Spleen (tissue), 13 donors: ENCODE measurements at places on chromosomes 13 and 19.

DNA sequence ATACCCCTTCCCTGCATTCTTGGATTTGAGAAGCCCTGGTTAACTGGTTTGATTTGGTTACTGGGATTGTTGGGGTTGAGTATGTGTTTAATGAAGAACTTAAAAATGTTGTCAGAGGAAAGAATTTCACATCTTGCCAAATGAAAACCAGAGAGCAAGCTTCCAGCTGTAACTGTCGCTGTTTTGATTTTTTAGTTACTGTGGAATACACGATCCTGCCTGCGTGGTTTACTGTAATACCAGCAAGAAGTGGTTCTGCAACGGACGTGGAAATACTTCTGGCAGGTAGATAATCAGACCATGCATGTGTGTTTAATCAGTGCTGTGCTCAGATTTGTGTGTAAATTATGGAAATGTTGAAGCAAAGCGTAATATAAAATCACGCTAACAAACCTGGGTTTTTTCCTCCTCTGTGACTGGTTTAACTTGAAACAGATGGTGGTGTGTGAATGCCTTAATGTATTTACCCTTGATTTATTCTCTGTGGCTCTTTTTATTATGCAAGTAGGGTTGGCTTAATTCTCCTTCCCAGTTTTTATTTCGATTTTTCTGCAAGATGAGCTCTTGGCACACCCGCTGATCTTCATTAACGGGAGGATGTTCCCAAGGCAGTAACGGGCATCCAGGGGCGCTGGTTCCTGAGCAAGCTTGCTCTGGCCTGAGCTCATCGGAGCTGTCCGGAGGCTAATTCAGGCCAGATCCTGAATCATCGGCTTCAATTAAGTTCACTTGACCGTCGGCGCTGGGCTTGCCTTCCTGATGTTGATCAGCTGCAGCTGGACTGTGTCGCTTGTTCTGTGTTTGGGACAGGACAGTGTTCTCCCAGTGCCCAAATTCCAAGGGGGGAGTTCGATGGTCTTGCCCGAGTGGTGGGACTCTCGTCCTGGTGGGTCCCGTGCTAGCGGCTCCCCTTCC is 16.0 kb downstream of the UPF1 start:
- DNase-seq: peak; percentile 73

- DNase-seq: no peak
Measured at GRCh38 chr13:33917190-33917589, 99.2 kb downstream of the RFC3 start.

- DNase-seq: no peak
Measured at GRCh38 chr13:41058295-41059070, 2.8 kb upstream of the WBP4 start.

- DNase-seq: peak; percentile 59
Measured at GRCh38 chr19:18878058-18878797, 17.7 kb downstream of the CERS1 start.

DNA sequence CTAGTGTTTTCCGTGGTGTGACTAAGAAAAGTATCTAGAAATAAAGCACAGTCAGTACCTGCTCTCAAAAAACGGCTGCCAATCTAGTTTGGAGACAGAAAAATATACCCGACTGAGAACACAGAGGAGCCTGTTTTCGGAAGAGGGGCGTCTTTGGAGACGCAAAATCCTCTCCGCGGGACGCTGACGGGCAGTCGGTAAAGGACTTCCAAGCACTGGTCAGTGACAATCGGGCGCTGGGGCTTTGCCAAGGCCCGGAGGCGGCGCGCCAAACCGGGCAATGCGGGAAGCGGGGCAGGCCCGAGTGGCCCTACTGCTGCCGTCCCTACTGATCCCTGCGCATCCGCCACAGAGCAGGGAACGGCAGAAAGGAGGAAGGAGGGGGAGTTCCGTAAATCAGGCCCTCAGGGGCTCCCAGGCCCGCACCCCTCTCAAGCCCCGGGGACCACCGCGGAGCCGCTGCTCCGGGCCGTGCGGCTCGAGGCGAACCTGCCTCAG is 588 bp upstream of the DPY19L3 start:
- no peak for DNase-seq

DNA sequence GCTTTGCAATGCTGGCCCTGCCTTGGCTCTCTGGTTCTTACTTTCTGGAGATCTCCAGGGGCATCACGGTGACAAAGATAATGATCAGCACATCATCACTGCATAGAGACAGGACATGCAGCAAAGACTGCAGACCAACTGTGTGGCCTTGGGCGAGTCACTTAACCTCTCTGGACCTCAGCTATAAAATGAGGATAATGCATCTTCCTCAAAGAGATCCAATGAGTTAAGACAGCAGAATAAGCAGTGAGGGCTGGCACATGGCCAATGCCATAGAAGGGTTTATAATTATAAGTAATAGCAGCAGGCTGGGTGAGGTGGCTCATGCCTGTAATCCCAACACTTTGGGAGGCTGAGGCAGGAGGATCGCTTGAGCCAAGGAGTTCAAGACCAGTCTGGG is 2.4 kb downstream of the MAG start:
- DNase-seq: no peak

- DNase-seq: no peak
Measured at GRCh38 chr13:28640861-28641599, 17.9 kb upstream of the POMP start.

DNA sequence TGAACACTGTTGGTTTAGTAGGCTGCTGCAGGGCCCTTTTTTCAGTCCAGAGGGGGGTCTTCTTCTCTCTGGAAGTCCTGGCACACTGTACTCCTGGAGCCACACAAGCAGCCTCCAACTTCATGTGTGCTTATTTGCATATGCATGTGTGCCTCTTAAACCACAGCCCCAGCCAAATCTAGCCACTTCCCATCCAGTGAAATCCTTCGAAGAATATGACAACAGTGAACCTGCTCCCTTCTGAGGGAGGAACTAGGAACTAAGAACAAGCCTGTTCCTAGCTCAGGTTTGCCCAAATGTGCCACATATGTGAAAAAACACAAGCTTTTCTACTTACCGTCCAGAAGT is 348.5 kb downstream of the FOXO1 start:
- no peak for DNase-seq

GRCh38 chr13:76975863-76976262 is 16.0 kb upstream of the CLN5 start:
- no peak for DNase-seq

DNA sequence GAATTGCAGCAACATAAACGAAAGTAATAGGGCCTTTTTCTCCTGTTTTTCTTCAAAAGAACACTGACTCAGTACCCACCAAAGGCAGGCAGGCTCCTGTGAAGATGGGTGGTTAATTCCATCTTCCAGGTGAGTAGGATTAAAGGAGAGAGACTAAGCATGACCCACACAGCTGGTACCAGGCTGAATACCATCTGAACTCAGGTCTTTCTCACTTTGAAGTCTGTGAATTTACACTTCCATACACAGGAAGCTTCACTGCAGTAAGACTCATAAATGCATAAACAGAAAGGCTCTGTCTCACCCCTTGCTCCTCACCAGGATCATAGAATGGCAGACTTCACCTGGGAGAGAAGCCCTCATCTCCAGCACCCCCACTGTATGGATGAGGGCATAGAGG is 194.6 kb downstream of the KLF12 start:
- no peak for DNase-seq

DNA sequence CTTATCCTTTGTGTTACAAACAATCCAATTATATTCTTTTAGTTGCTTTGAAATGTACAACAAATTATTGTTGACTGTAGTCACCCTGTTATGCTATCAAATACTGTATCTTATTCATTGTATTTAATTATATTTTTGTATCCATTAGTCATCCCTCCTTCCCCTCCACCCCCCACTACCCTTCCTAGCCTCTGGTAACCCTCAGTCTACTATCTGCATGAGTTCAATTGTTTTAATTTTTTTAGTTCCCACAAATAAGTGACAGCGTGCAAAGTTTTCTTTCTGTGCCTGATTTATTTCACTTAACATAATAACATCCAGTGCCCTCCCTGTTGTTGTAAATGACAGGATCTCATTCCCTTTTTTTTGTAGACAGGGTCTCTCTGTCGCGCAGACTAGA is 4.5 kb downstream of the SAE1 start:
- DNase-seq: no peak

DNA sequence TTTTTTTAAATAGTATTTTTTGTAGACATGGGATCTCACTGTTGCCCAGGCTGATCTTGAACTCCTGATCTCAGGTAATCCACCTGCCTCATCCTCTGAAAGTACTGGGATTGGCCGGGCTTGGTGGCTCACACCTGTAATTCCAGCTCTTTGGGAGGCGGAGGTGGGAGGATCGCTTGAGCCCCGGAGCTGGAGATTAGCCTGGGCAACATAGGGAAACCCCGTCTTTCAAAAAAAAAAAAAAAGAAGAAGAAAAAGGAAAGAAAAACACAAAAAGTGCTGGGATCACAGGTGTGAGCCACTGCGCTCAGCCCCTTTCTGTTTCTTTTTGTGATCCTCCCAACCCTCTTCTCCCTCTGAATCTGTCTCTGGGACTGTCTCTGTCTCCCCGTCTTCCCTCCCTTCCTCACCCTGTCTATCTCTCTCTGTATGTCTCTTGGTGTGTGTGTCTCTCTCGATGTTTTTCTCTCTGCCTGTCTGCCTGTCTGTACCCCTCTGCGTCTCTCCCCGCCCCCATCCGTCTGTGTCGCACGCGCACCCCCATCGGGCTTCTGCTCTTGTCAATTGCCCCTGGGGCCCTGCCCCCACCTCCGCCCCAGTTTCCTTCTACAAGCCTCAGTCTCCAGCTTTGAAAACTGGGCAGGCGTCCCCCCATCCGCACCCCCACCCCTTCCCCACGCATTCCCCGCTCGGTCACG is 540 bp upstream of the ZFP36 start:
- DNase-seq: peak; percentile 96

GRCh38 chr13:58080806-58081205 is 449.3 kb downstream of the PCDH17 start:
- DNase-seq: no peak

- DNase-seq: no peak
Measured at GRCh38 chr13:83272652-83273240, 609.5 kb downstream of the SLITRK1 start.

DNA sequence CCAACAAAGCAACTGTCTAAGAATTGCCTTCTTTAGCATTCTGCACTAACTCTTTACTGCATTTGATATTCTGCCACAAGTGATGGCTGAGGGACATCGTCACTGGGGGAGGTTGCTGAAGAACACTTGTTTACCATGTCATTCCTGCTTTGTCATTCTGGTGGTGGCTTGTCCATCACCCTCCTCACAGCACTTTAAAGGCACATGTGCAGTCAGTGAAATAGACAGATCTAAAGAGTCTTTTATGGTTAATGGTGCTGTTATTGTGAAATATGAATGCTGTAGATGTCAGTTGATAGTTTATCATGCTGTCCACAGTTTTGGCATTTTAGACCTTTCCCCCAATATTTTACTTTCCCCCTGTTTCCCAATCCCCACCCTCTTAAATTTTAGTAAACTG is 120.9 kb upstream of the TSC22D1 start:
- DNase-seq: no peak

DNA sequence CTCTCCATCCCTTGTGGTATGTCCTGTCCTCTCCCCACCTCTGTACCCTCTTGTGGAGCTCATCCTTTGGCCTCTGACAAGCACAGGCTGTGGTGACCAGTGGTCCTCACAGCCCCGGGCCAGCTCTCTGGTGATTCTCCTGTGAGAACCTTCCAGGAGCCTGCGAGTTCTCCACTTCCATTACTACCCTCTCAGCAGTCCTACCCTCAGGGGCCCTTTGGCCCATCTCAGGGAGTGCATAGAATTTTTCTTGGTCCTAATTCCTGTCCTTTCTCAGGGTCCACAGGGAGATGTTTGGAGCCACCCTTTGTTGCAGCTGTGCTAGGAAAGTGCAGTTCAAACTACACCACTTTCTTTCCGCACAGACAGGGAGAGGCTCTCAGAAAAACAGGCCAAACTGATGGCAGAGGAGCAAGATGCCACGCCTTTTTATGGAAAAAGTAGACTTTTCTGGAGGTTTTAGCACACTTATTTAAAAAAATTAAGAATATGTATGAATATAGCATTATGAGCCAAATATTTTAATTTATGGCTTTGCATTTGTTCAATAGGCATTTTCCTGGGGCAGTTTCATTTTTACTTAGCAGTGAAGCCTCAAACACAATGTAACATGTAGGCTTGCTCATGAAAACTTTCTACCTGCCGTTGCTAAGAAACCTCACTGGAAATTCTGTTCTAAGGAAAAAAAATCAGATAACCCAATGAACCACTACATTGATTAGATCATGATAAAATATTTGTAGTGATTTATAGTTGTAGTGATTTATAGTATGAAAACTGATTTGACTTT is 92.0 kb downstream of the GPR12 start:
- no peak for DNase-seq

- DNase-seq: no peak
Measured at GRCh38 chr13:36709136-36709890, 35.5 kb downstream of the SERTM1 start.

GRCh38 chr19:13691569-13692435 is 72.5 kb upstream of the MRI1 start:
- no peak for DNase-seq

GRCh38 chr13:50529154-50529882 is 314.2 kb downstream of the DLEU7 start:
- DNase-seq: peak; percentile 78

GRCh38 chr19:55909801-55910200 is 22.3 kb downstream of the NLRP13 start:
- DNase-seq: no peak

DNA sequence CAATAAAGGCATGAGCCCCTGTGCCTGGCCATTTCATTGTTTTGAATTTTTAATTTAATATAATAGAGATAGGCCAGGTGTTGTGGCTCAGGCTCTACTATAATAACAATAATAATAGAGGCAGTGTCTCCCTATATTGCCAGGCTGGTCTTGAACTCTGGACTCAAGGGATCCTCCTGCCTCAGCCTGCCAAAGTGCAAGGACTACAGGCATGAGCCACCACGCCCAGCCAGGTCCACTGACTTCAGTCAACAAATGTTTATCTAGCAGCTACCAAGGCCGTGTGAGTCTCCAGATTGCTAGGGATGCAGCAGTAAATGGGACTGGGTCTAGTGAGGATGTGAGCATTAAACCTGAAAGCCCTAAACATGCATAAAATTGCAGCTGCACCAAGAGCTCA is 13.8 kb upstream of the ILF3 start:
- DNase-seq: no peak

DNA sequence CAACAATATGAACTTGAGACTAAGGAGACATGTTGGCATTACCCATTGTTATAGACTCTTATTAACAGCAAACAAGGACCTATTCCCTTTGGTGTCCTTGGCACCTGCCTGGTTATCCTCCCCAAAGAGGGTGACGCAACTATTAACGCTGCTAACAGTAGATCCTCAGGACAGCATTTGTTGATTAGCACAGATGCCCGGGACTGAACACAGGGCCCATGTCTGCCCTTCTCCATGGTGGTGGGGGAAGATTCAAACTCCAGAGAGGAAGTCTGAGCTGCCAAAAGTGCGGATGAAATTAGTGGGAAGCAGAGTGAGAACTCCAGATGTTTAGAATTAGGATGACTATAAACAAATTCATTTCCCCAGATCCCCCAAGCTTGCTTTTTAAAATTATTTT is 101.2 kb upstream of the RAP2A start:
- no peak for DNase-seq

GRCh38 chr13:45410001-45410400 is 8.2 kb downstream of the SLC25A30 start:
- DNase-seq: no peak
